Activated CD4-positive, alpha-beta T cell treated with anti-CD3 and anti-CD28 coated beads, Interleukin-2, amount 10 ng/mL, durations not matched to agents 24 days and 14 days (primary cell): ENCODE measurements at places on chromosomes 5 and 9. TPM values are rescaled to one million over a fixed set of nuclear protein-coding genes. Genes with fewer than 3 reads are reported as not detected.
A peak's percentile ranks its signal among the peaks of the same experiment; 100 is the strongest.

DNA sequence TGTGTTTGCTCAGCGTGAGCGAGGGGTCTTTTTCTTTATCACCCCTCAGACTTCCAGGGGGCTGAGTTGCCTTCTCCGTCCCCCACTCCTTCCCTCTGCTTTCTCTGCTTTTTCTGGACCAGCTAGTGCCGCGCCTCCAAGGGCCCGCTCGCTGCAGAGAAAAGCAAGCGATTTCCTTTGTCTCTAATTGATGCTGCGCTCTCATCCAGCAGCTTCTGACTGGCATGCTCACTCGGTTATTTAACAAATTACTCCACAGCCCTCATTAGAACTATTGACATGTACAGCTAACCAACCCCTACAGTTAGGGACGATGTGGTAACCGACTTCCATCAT, 288.0 kb downstream of the ELAVL2 start:
- H3K4me3 ChIP-seq, result no peak overlapping the region
- no peaks in the 10 kb centered on the region for H3K4me1 ChIP-seq
- H3K36me3 ChIP-seq, result no peaks in the 10 kb centered on the region
- H3K27me3 ChIP-seq, result peaks cover 4% of the 10 kb centered on the region
- H3K27ac ChIP-seq, result no peak overlapping the region
- DNase-seq, result no peak

- no peaks in the 10 kb centered on the region for H3K27me3 ChIP-seq
- peaks cover 41% of the 10 kb centered on the region for H3K4me1 ChIP-seq
- peaks cover 17% of the 10 kb centered on the region for H3K36me3 ChIP-seq
Measured at GRCh38 chr9:124197177-124198095, 60.3 kb upstream of the NEK6 start.

Gene SLC1A1
- total RNA-seq, result 0.17 TPM in 1 of 2 replicates, not detected in the other

GRCh38 chr5:176590035-176590717, 19.8 kb downstream of the GPRIN1 start:
- peaks cover 2% of the 10 kb centered on the region for H3K27me3 ChIP-seq
- no peaks in the 10 kb centered on the region for H3K4me1 ChIP-seq
- H3K27ac ChIP-seq, result no peak overlapping the region
- no peak overlapping the region for H3K4me3 ChIP-seq

Gene AGGF1
- 29.1 and 32.9 TPM in 2 replicates for total RNA-seq

Gene SELENOP
- not detected in 2 replicates for total RNA-seq

DNA sequence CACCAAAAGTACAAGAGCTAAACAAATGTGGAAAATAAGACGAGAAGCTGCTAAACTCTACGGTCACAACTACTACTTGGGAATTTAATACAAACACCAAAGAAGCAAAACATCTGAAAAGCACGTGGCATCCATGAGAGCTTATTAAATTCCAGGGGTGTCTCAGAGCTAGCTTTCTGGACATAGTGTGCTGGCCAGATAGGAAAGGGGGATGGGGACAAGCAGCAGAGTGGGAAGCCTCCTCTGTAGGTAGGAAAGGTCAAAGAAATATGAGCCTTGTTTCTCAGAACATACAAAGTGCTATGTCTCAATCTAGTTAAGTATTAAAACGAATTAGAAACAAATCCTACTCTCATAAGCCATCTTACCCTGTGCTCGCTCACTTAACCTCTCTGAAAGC, 51.3 kb upstream of the GOLPH3 start:
- H3K27ac ChIP-seq, result no peak overlapping the region
- no peak for DNase-seq
- no peaks in the 10 kb centered on the region for H3K27me3 ChIP-seq
- H3K4me3 ChIP-seq, result no peak overlapping the region
- peaks cover 8% of the 10 kb centered on the region for H3K4me1 ChIP-seq
- H3K36me3 ChIP-seq, result peaks cover 11% of the 10 kb centered on the region

Gene OR13C2
- not detected in 2 replicates for total RNA-seq

- H3K4me1 ChIP-seq, result no peaks in the 10 kb centered on the region
- H3K27ac ChIP-seq, result no peak overlapping the region
- peak; percentile 80 for DNase-seq
Measured at GRCh38 chr9:127311239-127311741, 46.7 kb downstream of the GARNL3 start.

DNA sequence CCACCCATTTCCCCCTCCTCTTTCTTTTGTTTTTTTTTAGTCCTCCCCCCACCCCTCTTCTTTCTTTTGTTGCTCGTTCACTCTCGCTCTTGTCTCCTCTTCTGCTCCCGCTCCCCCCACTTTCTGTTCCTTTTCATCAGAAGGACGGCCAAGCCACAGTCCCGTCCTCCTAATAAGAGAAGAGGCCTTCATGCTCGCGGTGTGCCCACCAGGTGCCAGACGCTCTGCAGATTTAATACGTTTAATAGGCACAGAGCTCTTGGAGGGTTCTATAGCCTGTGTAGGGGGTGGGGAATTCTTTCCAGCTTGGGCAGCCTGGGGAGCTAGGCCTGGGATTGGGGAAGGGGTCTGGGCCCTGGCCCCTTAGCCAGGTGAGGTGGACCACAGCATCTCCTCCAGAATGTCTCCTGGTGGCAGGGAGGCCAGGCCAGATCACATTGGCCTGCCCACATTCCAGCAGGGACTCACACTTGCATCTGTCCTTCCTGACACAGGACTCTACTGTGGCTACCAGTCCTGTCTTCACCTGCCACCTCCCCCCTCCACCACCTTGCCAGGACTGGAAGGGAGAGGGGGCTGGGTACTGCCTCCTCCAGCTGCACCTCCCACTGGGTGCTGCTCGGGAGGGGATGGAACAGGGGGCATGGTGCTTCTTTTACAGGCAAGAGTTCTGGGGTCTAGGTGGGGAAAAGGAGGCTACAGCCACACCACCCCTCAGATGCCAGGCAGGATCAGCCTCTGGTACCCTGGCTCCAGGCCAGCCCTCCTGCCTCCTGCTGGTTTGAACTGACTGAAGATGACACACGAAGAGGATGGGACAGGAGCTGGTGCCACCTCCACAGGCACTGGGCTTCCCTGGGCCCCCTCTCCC, 6.1 kb upstream of the BARX1 start:
- H3K36me3 ChIP-seq, result no peaks in the 10 kb centered on the region
- no peak overlapping the region for H3K27ac ChIP-seq
- peaks cover 28% of the 10 kb centered on the region for H3K4me1 ChIP-seq
- peak overlapping the region; percentile 30 for H3K4me3 ChIP-seq
- peaks cover 56% of the 10 kb centered on the region for H3K27me3 ChIP-seq

GRCh38 chr5:69130241-69130640, 36.4 kb downstream of the SLC30A5 start:
- no peak for DNase-seq
- H3K27ac ChIP-seq, result no peak overlapping the region
- H3K36me3 ChIP-seq, result peaks cover 20% of the 10 kb centered on the region

Gene B4GALT1
- total RNA-seq, result 53.8 and 55.7 TPM in 2 replicates

DNA sequence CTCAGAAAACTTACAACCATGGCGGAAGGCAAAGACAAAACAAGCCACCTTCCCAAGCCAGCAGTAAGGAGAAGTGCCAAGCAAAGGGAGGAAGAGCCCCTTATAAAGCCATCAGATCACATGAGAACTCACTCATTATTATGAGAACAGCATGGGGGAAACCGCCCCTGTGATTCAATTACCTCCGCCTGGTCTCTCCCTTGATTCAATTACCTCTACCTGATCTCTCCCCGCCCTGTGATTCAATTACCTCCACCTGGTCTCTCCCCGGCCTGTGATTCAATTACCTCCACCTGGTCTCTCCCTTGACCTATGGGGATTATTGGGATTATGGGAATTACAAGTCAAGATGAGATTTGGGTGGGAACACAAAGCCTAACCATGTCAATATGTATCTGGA, 467.3 kb upstream of the FTMT start:
- no peak for DNase-seq
- no peak overlapping the region for H3K4me3 ChIP-seq
- H3K4me1 ChIP-seq, result no peaks in the 10 kb centered on the region
- no peaks in the 10 kb centered on the region for H3K27me3 ChIP-seq
- no peak overlapping the region for H3K27ac ChIP-seq
- no peaks in the 10 kb centered on the region for H3K36me3 ChIP-seq

DNA sequence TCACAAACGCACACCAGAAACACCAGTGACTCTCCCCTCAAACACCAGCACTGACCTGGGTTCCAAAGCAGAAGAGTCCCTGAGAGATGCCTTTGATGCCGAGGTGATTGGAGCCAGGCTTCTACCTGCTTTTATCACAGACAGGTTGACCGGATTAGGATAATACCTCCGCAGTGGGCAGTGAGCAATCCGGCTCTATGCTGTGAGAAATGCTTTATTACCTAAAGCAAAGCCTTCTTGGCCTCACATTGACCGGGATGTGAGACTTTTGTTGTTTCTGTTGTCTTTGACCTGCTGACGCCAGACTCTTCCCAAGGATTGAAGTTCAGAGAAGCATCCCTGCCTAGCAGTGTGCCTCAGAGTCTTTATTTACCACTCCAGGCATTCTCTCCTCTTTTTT, 320.3 kb upstream of the CLINT1 start:
- no peak for DNase-seq
- H3K4me3 ChIP-seq, result no peak overlapping the region
- no peaks in the 10 kb centered on the region for H3K36me3 ChIP-seq

- no peak overlapping the region for H3K27ac ChIP-seq
- H3K36me3 ChIP-seq, result peaks cover 2% of the 10 kb centered on the region
- H3K4me1 ChIP-seq, result peaks cover 12% of the 10 kb centered on the region
- peaks cover 23% of the 10 kb centered on the region for H3K27me3 ChIP-seq
- peak; percentile 53 for DNase-seq
Measured at GRCh38 chr9:81690251-81690851, 1.0 kb upstream of the TLE1 start.

GRCh38 chr9:108351571-108351970, 504.2 kb downstream of the ACTL7B start:
- H3K4me3 ChIP-seq, result no peak overlapping the region
- no peak overlapping the region for H3K27ac ChIP-seq
- no peaks in the 10 kb centered on the region for H3K27me3 ChIP-seq
- H3K4me1 ChIP-seq, result no peaks in the 10 kb centered on the region

DNA sequence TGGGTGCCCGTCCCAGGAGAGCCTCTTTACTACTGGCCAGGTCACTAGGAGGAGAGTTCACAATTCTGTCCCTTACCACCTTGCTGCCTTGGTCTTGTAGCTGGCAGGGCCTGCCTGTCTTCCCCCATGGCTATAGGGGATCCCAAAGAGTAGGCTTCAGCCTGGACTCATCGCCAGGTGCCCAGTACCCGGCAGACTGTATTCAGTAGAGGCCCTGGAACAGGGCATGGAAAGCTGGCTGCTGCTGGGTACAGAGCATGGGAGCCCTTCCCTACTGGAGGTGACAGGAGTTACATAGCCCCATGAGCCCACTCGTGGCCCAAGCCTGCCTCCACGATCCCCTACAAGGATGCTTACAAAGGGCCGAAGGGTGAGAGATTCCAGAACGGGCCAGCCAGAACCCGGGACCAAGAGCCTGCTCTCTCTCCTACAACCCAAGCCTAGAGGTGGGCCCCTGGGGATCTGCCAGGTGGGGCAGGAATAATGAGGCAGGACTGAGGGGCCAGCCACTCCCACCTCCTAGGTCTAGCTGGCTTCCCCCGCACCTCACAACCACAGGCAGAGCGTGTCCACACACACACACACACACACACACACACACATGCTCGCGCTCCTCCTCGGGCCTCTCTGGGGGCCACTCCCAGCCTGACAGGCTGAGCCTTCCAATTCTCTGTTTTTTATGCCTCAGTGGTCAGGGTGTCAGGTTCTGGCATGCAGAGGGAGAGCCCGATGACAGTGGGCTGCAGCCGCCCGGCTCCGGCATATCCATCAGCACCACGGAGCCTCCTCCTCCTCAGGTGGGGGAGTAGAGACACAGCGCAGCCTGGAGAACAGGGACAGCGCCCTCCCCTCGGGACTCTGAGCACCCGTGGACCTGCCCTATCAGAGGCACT, 186.0 kb downstream of the PAX5 start:
- no peaks in the 10 kb centered on the region for H3K4me1 ChIP-seq
- no peak overlapping the region for H3K27ac ChIP-seq
- H3K36me3 ChIP-seq, result no peaks in the 10 kb centered on the region

DNA sequence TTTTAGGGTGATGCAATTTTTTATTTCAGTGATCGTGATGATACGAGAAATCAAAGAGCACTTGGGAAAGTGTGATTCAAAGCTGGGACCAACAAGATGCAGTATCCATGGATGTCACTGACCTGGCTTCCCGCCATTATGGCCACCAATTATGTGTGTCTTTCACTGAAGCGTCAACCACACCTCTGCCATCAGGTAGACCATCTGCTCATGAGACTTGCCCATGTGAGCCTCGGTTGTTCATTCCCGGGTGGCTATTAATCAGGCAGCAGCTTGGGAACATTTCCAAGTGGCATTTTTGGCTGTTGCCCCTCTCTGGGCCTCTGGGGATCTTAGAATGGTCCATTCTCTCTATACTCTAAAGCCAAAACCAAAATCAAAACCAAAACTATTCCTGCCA, 436.0 kb upstream of the ADAMTSL1 start:
- no peaks in the 10 kb centered on the region for H3K36me3 ChIP-seq
- H3K4me3 ChIP-seq, result no peak overlapping the region
- DNase-seq, result no peak
- no peaks in the 10 kb centered on the region for H3K4me1 ChIP-seq

DNA sequence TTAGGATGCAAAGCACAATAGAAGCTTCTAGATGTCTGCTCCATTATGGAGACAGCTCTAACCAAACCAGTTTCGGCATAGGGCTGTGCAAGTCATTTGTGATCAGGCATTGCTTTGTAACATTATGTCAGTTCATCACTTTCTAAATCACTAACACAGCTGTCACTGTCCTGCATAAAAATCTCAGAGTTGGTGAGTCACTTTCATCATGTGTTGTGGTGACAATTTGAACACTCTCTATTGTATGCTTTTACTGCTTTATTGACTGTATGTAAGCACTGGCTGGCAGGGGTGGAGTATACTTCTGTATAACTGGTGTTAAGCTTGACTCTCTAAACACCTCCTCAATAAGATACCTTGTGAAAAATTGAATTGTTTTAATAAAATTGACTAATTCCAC, 77.9 kb downstream of the SLCO4C1 start:
- H3K36me3 ChIP-seq, result no peaks in the 10 kb centered on the region
- H3K27me3 ChIP-seq, result peaks cover 4% of the 10 kb centered on the region
- no peak overlapping the region for H3K4me3 ChIP-seq
- no peak for DNase-seq

Gene KIF20A
- total RNA-seq, result 18.0 and 19.7 TPM in 2 replicates

Gene SLIT3
- 0.75 and 1.1 TPM in 2 replicates for total RNA-seq

DNA sequence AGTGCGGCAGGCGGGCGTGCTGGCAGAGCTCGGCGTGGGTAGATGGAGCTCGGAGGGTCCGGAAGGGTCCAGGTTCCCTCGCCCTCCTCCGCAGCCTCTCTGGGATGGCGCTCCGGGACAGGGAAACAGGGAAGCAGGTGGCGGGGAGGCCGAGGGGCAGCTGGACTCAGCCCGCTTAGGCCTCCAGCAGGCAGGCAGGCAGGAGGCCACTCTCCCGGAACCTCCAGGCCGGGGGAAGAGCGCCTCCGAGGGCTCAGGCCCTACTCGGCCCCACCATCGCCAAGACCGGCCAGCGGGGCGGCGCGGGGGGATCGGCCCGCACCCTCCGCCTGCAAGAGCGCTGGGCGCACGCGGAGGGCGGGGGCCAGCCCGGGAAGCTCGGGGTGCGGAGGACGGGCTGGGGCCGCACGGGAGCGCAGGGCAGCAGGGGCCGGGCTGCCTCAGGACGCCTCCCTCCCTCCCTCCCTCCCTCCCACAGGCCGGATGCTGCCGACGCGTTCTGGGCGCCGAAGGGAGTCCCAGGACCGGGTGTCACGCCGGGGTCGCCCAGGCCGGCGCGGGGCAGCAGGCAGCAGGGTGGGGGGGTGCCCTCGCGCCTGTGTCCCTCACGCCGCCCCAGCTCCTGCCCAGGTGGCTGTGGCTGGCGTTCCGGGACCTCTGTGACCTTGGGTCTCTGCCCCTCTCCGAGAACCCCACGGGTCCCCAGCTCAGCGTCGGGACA, 977 bp downstream of the MGAT4B start:
- peaks cover 32% of the 10 kb centered on the region for H3K4me1 ChIP-seq
- peak overlapping the region; percentile 90 for H3K4me3 ChIP-seq
- H3K27me3 ChIP-seq, result no peaks in the 10 kb centered on the region
- H3K36me3 ChIP-seq, result peaks cover 9% of the 10 kb centered on the region
- H3K27ac ChIP-seq, result peak overlapping the region; percentile 89
